ENCODE measurements at places on chromosomes 7 and 10. TPM values are rescaled to one million over a fixed set of nuclear protein-coding genes. Genes with fewer than 3 reads are reported as not detected.

Gene SOSTDC1
- 8.8 TPM for total RNA-seq

Gene SUMF2
- 90.0 TPM for total RNA-seq

Gene GIMAP7
- 0.42 TPM for total RNA-seq

Gene IPMK
- total RNA-seq, result 3.5 TPM

Gene RADIL
- 8.6 TPM for total RNA-seq

Gene TRIM50
- total RNA-seq, result 0.11 TPM

Gene ZNF727
- total RNA-seq, result not detected

Gene FXYD4
- total RNA-seq, result not detected

Gene GAD2
- not detected for total RNA-seq

Gene ITGB8
- total RNA-seq, result 0.02 TPM

Gene LAMB1
- total RNA-seq, result 16.6 TPM

Gene RBM20
- total RNA-seq, result 4.6 TPM

Gene ELOVL3
- total RNA-seq, result 0.86 TPM

DNA sequence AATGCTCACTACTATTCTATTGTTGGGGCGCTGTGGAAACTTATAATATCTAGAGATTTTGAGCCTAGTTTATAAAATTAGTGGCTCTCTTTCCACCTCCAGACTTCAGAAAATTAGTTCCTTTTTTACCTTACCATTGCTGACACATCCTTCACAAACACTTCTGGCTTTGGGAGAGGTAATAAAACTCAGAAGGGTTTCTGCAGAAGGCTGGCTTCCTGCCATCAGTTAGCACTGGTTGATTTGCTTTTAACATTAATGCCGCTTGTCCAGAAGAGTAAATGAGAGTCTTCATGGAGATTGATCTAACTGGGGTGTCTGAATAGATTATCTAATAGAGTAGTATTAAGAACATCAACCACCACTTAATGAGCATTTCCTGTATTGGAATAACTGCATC lies 20.3 kb downstream of the ACSM6 start:
- no peaks in the 10 kb centered on the region for H3K36me3 ChIP-seq
- H3K4me3 ChIP-seq, result no peak overlapping the region
- DNase-seq, result no peak
- H3K27me3 ChIP-seq, result no peaks in the 10 kb centered on the region
- H3K4me1 ChIP-seq, result no peaks in the 10 kb centered on the region
- no peak overlapping the region for H3K27ac ChIP-seq

DNA sequence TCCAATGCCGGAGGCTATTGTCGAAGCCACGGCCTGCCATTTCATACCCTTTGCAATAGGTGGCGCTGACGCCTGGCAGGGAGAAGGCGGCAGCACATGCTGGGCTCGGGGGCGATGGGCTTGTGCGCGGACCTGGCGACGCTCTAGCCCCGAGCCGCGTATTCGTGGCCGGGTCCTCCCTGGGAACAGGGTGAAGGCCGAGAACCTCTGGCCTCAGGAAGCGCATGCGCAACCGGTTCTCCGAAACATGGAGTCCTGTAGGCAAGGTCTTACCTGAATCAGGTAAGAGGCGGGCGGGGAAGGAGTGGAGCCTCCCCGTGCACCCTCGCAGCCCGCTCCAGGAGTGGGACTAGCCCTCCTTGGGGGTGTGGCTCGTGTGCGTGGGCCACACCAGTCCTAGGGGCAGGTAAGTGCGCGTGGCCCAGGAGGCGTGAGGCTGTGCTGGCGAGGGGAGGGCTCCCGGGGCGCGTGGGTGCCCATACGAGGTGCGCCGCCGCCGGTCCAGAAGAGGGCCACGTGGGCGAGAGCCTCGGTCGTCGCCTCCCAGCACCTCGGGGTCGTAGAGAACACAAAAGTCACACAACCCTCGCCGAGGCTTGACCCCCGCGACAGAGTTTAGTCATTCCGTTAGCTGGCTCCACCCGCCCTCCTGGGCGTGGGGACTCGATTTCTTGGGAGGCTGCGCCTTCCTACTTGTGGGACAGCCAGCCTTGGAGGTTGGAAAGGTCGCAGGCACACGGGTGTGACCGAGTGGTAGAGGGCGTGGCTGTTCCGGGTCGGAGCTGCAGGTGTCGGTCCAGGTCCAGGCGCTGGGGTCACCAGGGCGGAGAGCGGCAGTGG lies 5.6 kb upstream of the MEST start:
- no peak overlapping the region for H3K4me3 ChIP-seq
- no peak overlapping the region for H3K27ac ChIP-seq
- peak; percentile 31 for DNase-seq

DNA sequence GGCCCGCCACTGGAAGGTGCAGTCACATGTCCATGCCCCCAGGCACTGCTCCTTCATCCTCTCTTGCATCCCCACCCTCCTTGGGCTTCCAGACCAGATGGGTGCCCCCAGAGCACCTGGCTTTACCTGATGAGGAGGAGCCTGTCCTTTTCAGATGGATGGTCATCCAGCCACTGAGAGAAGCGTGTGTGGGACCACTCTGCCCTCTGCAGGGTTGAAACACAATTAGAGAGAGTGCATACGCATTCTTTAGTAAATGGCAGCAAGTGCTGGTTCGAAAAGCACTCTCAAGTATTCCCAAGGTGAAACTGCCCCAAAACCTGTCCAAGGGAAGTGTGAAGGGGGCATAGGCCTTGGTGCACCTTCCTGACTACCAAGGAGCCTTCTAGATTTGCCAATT lies 41.6 kb downstream of the HBP1 start:
- no peak for DNase-seq
- no peaks in the 10 kb centered on the region for H3K27me3 ChIP-seq
- peaks cover 9% of the 10 kb centered on the region for H3K4me1 ChIP-seq

GRCh38 chr7:36456138-36456537 lies 66.5 kb downstream of the ANLN start:
- no peak for DNase-seq
- H3K4me1 ChIP-seq, result no peaks in the 10 kb centered on the region
- H3K27ac ChIP-seq, result no peak overlapping the region

GRCh38 chr7:20007510-20007909 lies 209.7 kb downstream of the MACC1 start:
- no peaks in the 10 kb centered on the region for H3K27me3 ChIP-seq
- no peaks in the 10 kb centered on the region for H3K36me3 ChIP-seq
- H3K4me3 ChIP-seq, result no peak overlapping the region
- DNase-seq, result no peak
- no peak overlapping the region for H3K27ac ChIP-seq

- no peak overlapping the region for H3K27ac ChIP-seq
- H3K36me3 ChIP-seq, result no peaks in the 10 kb centered on the region
- no peak for DNase-seq
Observed at GRCh38 chr10:607545-608185, 81.8 kb downstream of the DIP2C start.

- H3K27ac ChIP-seq, result no peak overlapping the region
- no peaks in the 10 kb centered on the region for H3K36me3 ChIP-seq
- no peak for DNase-seq
- no peak overlapping the region for H3K4me3 ChIP-seq
Observed at GRCh38 chr7:67743501-67743900, 746.9 kb downstream of the TYW1 start.

DNA sequence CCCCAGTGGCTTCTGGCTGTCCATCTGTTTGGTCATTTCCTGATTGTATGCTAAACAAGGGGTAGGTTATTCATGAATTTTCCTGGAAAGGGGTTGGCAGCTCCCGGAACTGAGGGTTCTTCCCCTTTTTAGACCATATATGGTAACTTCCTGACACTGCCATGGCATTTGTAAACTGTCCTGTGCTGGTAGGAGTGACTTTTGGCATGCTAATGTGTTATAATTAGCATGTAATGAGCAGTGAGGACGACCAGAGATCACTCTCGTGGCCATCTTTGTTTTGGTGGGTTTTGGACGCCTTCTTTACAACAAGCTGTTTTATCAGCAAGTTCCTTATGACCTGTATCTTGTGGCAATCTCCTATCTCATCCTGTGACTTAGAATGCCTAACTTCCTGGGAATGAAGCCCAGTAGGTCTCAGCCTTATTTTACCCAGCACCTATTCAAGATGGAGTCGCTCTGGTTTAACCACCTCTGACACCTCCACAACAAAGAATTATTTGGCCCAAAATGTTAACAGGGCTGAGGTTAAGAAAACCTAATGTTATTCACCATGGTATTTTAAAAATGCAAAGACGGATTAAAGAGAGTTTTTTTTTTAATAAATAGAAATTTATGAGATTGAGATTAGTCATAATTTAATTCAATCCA lies 2.4 kb upstream of the PTN start:
- no peaks in the 10 kb centered on the region for H3K4me1 ChIP-seq
- no peaks in the 10 kb centered on the region for H3K27me3 ChIP-seq
- H3K27ac ChIP-seq, result no peak overlapping the region
- no peak overlapping the region for H3K4me3 ChIP-seq
- H3K36me3 ChIP-seq, result no peaks in the 10 kb centered on the region

GRCh38 chr7:4037877-4038276 lies 644.2 kb upstream of the FOXK1 start:
- H3K36me3 ChIP-seq, result no peaks in the 10 kb centered on the region
- no peak for DNase-seq
- H3K27ac ChIP-seq, result no peak overlapping the region
- no peaks in the 10 kb centered on the region for H3K4me1 ChIP-seq

DNA sequence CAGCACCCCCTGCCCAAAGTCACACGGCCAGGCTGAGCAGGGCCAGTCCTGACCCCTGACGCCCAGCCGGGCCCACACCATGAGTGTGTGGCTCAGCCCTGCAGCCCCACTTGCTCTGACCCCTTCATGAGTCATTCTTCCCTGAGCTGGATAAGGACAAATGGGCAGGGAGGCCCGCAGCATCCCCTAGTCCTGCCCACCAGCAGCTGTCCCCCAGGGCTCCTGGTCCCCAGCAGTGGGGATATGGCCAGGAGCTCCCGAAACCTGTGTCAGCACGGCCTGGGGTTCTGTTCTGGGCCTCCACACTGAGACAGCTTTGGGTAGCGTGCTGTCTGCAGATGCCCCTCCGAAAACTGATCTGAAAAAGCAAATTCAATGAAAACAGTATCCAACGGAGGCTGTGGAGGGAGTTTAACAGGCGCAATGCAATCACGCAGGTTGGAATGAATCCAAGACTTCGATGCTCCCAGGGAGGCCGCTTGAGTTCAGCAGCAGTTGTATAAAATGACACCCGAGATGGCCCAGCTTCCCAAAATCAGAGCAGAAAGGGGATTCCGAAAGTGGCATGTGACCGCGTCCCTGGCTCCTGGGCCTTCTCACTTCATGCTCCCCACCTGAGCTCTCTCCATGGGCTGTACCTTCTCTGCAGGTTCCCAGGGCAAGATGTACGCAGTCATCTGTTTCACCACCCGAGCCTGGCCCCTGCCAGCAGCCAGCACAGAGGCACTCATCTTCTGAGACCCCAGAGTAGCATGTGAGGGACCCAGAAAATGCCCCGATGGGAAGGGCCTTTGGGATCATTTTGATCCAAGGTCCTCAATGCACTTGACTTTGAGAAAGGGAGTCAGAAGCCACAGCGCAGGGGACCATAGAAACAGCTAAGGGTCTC lies 214.1 kb downstream of the USP6NL start:
- no peaks in the 10 kb centered on the region for H3K4me1 ChIP-seq
- H3K27me3 ChIP-seq, result peaks cover 66% of the 10 kb centered on the region
- no peak overlapping the region for H3K4me3 ChIP-seq
- H3K27ac ChIP-seq, result no peak overlapping the region

DNA sequence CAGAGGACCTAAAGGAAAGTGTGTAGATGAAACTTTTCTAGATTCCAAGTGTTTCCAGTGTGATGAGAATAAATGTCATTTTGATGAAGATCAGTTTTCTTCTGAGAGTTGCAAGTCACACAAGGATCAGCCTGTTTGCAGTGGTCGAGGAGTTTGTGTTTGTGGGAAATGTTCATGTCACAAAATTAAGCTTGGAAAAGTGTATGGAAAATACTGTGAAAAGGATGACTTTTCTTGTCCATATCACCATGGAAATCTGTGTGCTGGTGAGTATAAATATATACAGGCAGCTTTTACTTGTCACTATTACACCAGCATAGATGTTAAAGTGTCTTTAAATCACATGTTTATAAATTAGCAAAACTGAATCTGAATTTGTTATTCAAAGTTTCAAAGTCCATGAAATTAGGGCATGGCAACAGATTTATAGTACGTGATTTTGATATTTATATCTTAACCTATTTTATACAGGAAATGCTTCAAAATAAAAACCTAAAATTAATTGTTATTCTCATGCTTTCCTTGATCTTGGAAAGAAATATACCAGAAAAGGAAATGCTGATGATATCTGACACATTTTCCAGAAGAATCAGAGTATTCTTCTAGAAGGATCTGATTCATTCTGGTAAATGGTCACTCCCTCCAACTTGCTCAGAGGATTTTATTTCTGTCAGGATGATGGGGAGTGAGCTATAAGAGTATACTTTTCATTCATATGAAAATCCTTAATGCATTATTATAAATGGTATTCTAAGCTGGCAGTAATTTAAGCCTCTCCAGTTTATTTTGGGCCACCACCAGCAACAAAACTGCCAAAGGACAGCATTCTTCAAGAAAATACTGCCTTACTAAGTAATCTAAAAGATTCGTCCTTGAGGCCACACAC lies 71.4 kb downstream of the ITGB8 start:
- H3K27ac ChIP-seq, result no peak overlapping the region
- no peaks in the 10 kb centered on the region for H3K36me3 ChIP-seq
- H3K4me1 ChIP-seq, result no peaks in the 10 kb centered on the region
- H3K4me3 ChIP-seq, result no peak overlapping the region
- DNase-seq, result no peak

DNA sequence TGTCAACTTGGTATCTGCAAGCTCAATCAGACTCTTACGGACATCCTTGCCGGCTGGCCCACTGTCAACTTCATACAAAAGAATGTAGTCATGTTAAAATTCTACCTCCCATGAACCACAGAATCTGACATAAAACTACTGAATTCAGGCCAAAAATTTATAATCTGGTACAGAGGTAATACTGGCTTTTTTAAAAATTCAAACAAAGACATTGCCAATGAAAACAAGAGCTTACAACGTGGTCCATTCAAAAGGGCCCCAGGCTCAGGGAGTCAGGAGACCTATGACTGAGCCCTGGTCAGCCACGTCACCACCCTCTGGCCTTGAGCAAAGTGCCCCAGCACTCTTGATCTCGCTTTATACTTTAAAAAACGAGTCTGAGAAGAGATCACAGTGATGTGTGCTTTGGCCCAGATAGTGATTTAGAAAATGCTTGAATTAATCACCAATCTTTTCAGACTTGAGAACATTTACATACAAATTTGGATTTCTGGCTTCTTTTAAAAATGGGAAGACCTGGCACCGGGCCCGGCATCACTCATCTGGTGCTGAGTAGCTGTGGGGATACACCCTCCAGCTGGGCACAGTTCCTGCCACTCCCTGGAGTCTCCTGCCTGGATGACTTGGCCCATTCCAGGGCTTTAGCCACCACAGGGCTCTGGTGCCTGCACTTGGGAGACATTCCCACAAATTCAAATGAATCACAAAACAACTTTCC lies 94.1 kb downstream of the PIP4K2A start:
- no peaks in the 10 kb centered on the region for H3K36me3 ChIP-seq
- no peak for DNase-seq
- peak overlapping the region; percentile 13 for H3K27ac ChIP-seq
- peaks cover 25% of the 10 kb centered on the region for H3K4me1 ChIP-seq
- no peaks in the 10 kb centered on the region for H3K27me3 ChIP-seq

DNA sequence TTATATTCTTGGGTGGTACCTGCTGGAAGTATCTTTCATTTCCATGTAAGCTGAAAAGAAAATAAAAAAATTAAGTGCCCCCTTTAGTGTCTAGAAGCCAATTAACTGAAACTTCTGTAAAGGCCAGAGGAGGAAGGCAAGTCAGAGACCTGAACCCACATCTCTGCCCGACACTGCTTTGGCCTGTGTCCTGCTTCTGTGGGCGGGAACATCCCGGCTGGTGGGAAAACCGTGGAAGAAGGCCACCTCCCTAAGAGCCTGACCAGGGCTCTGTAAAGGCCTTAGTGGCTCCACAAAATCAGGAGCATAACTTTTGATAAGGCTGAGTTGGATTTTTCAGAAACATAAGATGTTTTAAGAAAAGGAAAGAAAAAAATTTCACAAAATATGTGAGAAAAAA lies 9.4 kb downstream of the CPXM2 start:
- no peaks in the 10 kb centered on the region for H3K36me3 ChIP-seq
- no peaks in the 10 kb centered on the region for H3K4me1 ChIP-seq
- H3K27ac ChIP-seq, result no peak overlapping the region
- no peak overlapping the region for H3K4me3 ChIP-seq
- DNase-seq, result no peak

All from K562 (cell line).